Epithelial cell of prostate (primary cell): ENCODE measurements at places on chromosomes 16 and 17.

- DNase-seq = no peak
Measured at GRCh38 chr17:42183741-42184711, 1.2 kb downstream of the HCRT start.

DNA sequence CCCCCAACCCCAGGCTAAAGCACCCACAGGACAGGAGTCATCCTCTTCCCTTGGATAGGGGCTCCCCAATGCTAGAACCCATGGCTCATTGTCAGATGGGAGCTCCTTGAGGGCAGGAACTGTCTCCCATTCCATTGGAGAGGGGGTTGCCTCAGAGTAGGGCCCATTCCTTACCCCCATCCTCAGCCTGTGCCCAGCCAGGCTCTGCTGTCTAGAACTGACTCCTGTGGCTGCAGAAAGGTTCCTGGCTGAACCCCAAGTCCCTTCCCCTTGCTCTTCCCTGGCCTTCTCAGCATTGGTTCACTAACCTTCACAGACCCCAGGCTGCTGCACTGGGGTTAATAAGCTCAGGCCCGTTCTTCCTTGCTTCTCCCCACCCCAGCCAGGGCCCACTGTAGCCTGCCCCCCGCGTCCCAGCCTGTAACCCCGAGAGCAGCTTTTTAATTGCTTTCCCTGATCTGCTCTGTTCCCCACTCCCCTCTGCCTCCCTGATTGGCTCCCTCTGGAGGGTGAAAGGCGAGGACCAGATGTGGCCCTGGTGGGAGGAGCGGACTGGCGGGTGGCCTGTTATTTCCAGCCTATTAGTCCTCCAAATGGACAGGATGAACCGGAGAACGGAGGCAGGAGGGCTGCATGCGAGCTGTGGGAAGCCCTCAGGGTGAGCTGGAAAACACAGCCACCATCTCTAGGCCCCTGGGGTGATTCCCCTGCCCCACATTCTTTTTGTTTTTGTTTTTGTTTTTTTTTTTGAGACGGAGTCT lies 6.0 kb upstream of the GFAP start:
- DNase-seq = no peak

DNA sequence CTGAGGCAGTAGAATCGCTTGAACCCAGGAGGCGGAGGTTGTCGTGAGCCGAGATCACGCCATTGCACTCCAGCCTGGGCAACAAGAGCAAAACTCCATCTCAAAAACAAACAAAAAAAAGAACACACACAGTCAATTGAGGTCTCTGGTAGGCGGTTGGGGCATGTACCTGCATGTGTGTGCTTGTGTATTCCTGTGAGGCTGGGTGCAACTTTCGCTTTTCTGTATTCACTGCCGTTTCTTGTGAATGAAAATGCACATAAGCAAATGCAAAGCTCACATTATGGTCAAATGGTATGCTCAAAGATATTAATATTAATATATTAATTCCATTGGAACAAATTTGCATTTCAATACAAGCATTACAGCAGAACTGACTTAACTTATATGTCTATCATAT lies 20.9 kb downstream of the HS3ST3A1 start:
- DNase-seq = no peak

DNA sequence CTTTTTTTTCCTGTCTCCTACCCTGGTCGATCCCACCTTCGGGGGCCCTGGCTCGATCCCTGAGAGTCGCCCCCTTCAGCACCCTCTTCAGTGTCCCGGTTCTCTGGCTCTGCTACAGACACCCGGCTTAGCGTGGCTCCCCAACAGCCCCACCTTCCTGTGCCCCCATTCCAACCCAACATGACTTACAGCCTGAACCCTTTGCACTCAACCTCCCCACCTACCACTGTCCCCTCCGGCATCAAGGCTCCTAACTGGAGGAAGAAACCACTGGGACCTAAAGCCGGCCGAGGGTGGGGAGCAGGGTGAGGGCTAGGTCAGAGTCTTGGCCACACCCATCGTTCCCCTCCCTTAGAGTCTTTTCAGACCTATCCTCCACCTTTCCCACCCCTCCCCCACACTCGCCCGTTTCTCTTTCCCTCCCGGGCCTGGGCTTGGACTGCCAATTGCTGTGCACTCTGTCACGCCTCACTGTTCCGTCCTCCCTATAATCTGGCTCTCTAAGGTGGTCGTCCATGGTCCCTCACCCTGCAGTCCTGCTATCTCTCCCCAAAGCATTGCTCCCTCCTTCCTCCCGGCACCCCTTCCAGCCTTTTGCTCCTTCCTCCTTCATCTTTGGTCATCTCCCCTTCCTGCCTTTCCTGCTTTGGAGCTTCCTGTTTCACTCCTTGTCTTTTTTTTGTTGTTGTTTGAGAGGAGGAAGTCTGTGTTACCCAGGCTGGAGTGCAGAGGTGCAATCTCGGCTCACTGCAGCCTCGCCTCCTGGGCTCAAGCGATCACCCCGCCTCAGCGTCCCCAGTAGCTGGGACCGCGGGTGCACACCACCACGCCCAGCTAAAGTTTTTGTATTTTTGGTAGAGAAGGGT lies 890 bp upstream of the CLDN7 start:
- no peak for DNase-seq

DNA sequence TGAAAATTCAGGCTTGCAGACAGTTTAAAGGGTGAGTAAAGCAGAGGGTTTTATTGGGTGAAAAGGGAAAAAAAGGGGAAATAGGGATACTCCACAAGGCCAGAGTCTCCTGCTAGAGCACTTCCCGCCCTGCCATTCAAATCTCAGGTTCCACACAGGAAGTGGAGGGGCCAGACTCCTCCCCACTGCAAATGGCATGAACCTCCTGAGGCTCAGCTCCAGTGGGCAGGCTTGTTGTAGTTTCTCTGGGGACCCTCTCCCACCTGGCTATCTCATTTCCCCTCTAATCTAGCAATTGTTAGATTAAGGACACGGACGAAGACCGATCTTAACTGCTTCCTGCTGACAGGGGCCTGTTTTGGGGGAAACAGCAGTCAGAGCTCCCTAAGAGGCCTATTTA lies 43.4 kb downstream of the TAOK1 start:
- no peak for DNase-seq

- no peak for DNase-seq
Measured at GRCh38 chr17:82734987-82735866, at the start of gene FN3K. TSS of gene FN3K (plus strand) at chr17:82735615. CDS start at chr17:82735637, 22 bp downstream.

GRCh38 chr17:49944273-49944870 lies 24.6 kb upstream of the DLX4 start:
- no peak for DNase-seq

- DNase-seq = no peak
Measured at GRCh38 chr17:79840269-79840988, 1.2 kb upstream of the CBX4 start.
